CD8-positive, alpha-beta memory T cell (primary cell): ENCODE measurements at places on chromosomes 1 and 21. TPM values are rescaled to one million over a fixed set of nuclear protein-coding genes. Genes with fewer than 3 reads are reported as not detected.
A peak's percentile ranks its signal among the peaks of the same experiment; 100 is the strongest.

SON gene
- 339 TPM for total RNA-seq

UMODL1 gene
- not detected for total RNA-seq

GUCA2A gene
- total RNA-seq, result not detected

DNA sequence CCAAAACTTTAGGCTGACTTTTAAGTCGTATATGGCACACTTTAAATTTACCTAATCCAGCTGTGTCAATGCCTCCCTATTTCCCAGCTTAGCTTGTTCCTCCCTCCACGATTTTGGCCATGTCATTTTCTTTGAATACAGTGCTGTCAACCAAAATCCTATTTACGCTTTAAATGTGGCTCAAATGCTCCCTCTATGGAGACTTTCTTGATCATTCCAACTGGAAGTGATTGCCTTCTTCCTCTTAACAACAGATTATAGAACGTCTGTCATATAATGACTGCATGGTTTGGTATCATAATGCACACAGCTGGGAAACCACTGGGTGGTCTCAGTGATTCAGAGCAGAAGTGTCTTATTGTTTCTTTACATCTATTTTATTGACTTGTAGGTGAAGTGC is 18.9 kb upstream of the BATF3 start:
- H3K4me3 ChIP-seq, result no peak overlapping the region
- H3K27ac ChIP-seq, result no peak overlapping the region
- no peak for DNase-seq
- no peaks in the 10 kb centered on the region for H3K4me1 ChIP-seq
- H3K36me3 ChIP-seq, result no peaks in the 10 kb centered on the region

- peaks cover 26% of the 10 kb centered on the region for H3K4me1 ChIP-seq
- no peak overlapping the region for H3K4me3 ChIP-seq
- H3K27ac ChIP-seq, result no peak overlapping the region
- no peaks in the 10 kb centered on the region for H3K27me3 ChIP-seq
- no peaks in the 10 kb centered on the region for H3K36me3 ChIP-seq
These were observed 69.2 kb downstream of the OLFML2B start for GRCh38 chr1:161954466-161954865.

S100A3 gene
- not detected for total RNA-seq

DNA sequence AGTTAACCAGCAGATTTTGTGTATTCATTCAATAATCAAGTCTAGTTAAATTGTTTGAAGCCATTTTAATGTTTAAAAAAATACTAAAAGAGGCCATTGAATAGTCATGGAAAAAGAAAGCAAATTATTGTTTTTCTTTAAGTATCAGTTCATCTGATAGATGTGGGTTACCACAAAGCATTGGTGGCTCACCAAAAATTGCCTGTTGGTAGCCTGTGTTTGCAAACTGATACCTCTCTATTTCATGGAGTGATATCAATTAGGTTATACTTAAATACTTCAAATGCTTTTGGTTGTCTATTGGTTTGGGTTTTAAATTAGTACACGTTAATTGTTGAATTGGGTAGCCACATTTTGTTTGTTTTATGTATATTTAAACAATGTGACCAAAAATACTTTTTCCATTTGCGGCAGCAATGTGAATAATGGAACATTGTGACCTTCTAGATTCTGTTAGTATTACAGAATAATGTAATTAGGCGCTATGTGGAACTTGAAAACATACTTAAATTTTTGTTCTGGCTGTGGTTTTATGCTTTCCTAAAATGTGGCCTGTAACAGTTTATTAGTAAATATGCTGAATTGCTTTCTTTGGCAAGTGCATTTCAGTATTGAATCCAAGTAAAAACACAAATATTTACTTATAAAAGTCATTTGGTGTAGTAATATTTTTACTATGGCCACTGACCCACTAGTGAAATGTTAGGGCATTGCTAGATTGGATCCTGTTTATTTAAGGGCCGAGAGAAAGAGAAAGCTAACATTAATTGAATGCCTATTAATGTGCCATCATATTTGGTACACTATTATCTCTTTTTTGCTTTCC is 37.1 kb upstream of the NBL1 start:
- no peak overlapping the region for H3K4me3 ChIP-seq
- peak; percentile 72 for DNase-seq
- no peak overlapping the region for H3K27ac ChIP-seq
- no peaks in the 10 kb centered on the region for H3K27me3 ChIP-seq

DNA sequence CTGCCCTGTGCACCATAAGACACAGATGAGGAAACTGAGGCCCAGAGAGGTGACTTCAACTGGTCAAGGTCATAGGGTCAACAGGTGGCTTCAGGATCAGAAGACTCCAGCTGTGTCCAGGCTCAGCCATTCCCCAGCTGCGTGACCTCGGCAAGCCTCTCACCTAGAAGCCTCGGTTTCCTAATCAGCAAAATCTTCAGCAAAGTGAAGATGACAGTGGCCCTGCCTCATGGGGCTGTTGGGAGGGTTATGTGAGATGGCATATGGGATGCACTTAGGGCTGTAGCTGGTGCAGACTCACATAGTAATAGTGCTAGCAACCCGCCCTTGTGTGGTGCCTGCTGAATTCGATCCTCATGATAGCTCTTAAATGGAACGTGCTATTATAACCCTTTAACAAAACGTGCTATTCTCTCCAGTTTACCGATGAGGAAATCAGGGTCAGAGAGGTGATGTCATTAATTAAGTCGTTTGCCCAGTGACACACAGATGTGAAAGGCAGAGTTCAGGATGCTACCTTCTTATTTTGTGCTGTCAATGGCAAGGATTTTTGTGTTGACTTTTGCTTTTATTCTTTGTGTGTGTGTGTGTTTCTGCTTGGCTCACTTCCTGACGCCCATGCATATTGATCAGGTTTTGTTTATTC is 472.9 kb downstream of the MATN1 start:
- no peak for DNase-seq
- no peak overlapping the region for H3K27ac ChIP-seq
- H3K36me3 ChIP-seq, result no peaks in the 10 kb centered on the region

UTS2 gene
- 0.27 TPM for total RNA-seq

DNA sequence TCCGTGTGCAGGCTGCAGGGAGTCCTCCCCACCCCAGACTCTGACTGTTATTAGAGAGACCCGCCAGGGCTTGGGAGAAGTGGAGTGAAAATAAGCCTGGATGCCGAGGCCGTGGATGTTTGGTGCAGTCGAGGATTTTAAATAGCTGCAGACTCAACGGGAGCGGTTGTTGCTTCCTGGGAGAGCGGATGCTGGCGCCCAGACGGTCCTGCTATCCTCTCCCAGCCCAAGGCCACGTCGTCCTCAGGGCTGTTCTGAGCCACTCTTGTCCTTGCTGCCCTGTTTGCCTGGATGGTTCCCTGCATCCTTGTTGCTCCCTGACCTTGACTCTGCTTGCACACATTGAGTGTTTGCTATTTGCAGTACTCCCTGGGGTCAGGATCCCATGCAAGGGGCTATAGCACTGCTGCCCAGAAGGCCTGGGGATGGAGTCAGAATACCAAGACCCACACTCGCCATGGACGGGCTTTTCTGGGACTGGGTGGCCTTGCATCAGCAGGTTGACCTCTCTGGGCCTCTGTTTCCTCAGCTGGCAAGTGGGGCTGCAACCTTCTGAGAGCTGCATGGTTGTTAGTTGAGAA is 205.3 kb upstream of the C1orf174 start:
- DNase-seq, result peak; percentile 24
- H3K4me1 ChIP-seq, result no peaks in the 10 kb centered on the region
- H3K36me3 ChIP-seq, result no peaks in the 10 kb centered on the region

DNA sequence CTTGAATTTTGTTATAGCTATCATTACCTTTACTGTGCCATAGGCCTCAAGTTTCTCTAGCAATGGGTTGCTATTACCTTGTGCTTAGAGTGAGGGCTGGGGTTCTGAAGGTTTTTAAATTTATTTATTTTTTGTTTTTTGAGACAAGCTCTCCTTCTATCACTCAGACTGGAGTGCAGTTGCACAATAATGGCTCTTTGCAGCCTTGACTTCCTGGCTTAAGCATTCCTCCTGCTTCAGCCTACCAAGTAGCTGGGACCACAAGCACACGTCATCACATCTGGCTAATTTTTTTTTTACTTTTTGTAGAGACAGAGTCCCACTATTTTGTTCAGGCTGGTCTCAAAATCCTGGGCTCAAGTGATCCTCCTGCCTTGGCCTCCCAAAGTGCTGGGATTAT is 41.5 kb downstream of the SNX27 start:
- no peak for DNase-seq
- H3K4me3 ChIP-seq, result no peak overlapping the region
- no peaks in the 10 kb centered on the region for H3K36me3 ChIP-seq
- H3K27ac ChIP-seq, result no peak overlapping the region
- no peaks in the 10 kb centered on the region for H3K27me3 ChIP-seq
- H3K4me1 ChIP-seq, result no peaks in the 10 kb centered on the region

GNG4 gene
- total RNA-seq, result 5.6 TPM

- no peaks in the 10 kb centered on the region for H3K4me1 ChIP-seq
- no peaks in the 10 kb centered on the region for H3K27me3 ChIP-seq
- DNase-seq, result no peak
- no peaks in the 10 kb centered on the region for H3K36me3 ChIP-seq
- H3K27ac ChIP-seq, result no peak overlapping the region
These were observed 7.9 kb downstream of the TINAGL1 start for GRCh38 chr1:31583995-31584868.

GRCh38 chr1:206723805-206724472 is 39.2 kb downstream of the MAPKAPK2 start:
- no peak overlapping the region for H3K4me3 ChIP-seq
- H3K27me3 ChIP-seq, result no peaks in the 10 kb centered on the region
- no peaks in the 10 kb centered on the region for H3K36me3 ChIP-seq
- H3K4me1 ChIP-seq, result peaks cover 34% of the 10 kb centered on the region
- DNase-seq, result no peak
- no peak overlapping the region for H3K27ac ChIP-seq

- H3K36me3 ChIP-seq, result no peaks in the 10 kb centered on the region
- H3K4me1 ChIP-seq, result no peaks in the 10 kb centered on the region
- no peak overlapping the region for H3K27ac ChIP-seq
- DNase-seq, result no peak
- no peaks in the 10 kb centered on the region for H3K27me3 ChIP-seq
These were observed 63.6 kb upstream of the GNG12 start for GRCh38 chr1:67896826-67897225.

DNA sequence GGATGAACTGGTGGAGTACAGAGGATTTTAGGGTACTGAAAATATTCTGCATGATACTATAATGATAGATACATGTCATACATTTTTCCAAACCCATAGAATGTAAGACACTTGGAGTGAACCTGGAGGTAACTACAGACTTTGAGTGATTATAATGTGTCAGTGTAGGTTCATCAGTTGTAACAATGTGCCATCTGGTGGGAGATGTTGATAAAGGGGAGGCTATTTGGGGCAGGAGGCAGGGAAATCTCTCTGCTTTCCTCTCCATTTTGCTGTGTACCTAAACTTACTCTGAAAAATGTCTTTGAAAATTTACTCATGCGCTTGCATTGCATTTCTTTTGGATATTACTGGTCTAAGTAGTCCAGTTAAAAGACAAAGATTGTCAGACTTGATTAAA is 35.2 kb downstream of the PTBP2 start:
- no peak overlapping the region for H3K4me3 ChIP-seq
- no peaks in the 10 kb centered on the region for H3K27me3 ChIP-seq
- no peaks in the 10 kb centered on the region for H3K4me1 ChIP-seq
- H3K36me3 ChIP-seq, result peaks cover 18% of the 10 kb centered on the region

- H3K27ac ChIP-seq, result no peak overlapping the region
- H3K36me3 ChIP-seq, result no peaks in the 10 kb centered on the region
- no peaks in the 10 kb centered on the region for H3K4me1 ChIP-seq
- DNase-seq, result no peak
- no peaks in the 10 kb centered on the region for H3K27me3 ChIP-seq
These were observed 14.6 kb downstream of the COL9A2 start for GRCh38 chr1:40302475-40302874.

HES4 gene
- 0.24 TPM for total RNA-seq

- no peak overlapping the region for H3K4me3 ChIP-seq
- no peak for DNase-seq
- no peaks in the 10 kb centered on the region for H3K36me3 ChIP-seq
- no peak overlapping the region for H3K27ac ChIP-seq
- no peaks in the 10 kb centered on the region for H3K4me1 ChIP-seq
- H3K27me3 ChIP-seq, result peaks cover 9% of the 10 kb centered on the region
These were observed 4.8 kb downstream of the FAM3B start for GRCh38 chr21:41321211-41321907.

SLAMF9 gene
- total RNA-seq, result not detected

DNA sequence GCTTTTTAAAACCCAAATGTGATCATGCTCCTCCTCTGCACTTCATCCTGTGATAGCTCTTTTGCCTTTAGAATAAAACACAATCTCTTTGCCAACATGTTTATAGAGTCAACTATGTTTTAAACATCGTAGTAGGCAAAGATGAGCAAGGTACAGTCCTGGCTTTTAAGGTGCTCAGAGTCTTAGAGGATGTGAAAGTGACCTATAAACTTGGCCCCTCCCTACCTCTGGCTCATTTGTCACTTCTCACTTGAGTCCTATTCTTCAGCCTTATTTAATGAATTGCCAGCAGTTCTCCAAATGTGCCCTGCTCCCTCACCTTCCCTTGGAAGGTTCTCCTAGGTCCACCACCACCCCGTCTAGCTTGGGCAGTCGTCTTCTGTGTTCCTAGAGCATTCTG is 617.0 kb upstream of the NR5A2 start:
- DNase-seq, result no peak
- no peaks in the 10 kb centered on the region for H3K4me1 ChIP-seq
- H3K36me3 ChIP-seq, result no peaks in the 10 kb centered on the region
- no peak overlapping the region for H3K4me3 ChIP-seq
- H3K27ac ChIP-seq, result no peak overlapping the region

DNA sequence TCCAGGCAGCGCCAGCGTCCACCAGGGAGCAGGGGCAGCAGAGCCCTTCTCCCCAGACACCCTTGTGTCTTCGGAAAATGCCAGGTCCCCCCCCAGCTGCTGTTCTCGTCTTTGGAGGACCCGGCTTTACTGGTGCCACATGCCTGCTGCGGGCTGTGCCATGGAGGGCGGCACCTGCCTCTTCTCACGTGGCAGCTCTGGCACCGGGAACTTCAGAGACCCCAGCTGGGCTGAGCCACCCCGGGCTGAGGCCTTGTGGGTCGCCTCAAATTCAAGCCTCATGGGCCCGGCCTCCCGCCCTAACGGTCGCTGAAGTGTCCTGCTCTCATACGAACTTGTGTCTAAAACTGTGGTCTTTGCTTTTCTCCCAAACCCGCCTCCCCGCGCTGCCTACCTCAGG is 27.0 kb upstream of the C1orf159 start:
- no peak overlapping the region for H3K4me3 ChIP-seq
- no peaks in the 10 kb centered on the region for H3K27me3 ChIP-seq
- no peak overlapping the region for H3K27ac ChIP-seq
- H3K36me3 ChIP-seq, result no peaks in the 10 kb centered on the region
- no peak for DNase-seq
- H3K4me1 ChIP-seq, result peaks cover 17% of the 10 kb centered on the region

RPE65 gene
- not detected for total RNA-seq

DNA sequence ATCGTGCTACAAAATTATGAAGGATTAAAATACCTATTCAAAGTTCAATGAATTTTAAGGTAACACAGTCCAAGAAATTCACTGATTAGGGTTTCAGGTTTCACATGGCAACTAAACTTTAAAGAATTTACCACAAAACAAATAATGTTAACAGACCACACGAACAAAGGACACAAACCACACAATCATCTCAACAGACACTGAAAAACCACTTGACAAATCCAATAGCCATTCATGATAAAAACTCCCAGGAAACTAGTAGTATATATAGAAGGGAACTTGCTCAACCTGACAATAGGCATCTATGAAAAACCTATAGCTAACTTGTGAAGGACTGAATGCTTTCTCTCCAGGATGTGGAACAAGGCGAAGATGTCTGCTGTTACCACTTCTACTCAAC is 21.1 kb upstream of the SH2D5 start:
- peaks cover 38% of the 10 kb centered on the region for H3K36me3 ChIP-seq
- H3K27ac ChIP-seq, result no peak overlapping the region
- no peaks in the 10 kb centered on the region for H3K4me1 ChIP-seq
- no peak for DNase-seq
- no peaks in the 10 kb centered on the region for H3K27me3 ChIP-seq

AQP10 gene
- total RNA-seq, result not detected
